ENCODE measurements at places on chromosomes 12 and 14. TPM values are rescaled to one million over a fixed set of nuclear protein-coding genes. Genes with fewer than 3 reads are reported as not detected.

Gene CLEC2A
- not detected for total RNA-seq

Gene LBHD2
- not detected for total RNA-seq

Gene ACRBP
- total RNA-seq, result 0.16 TPM

Gene RPGRIP1
- not detected for total RNA-seq

Gene MRPL51
- total RNA-seq, result 161 TPM

Gene SSPN
- total RNA-seq, result 0.57 TPM

Gene GLRX5
- 47.9 TPM for total RNA-seq

Gene PTPRO
- total RNA-seq, result 0.08 TPM

Gene GXYLT1
- total RNA-seq, result 8.4 TPM

Gene CFAP54
- total RNA-seq, result 0.57 TPM

Gene SLC35F4
- total RNA-seq, result not detected

Gene FGF6
- total RNA-seq, result not detected

Gene CLEC14A
- not detected for total RNA-seq

Gene FZD10
- 0.04 TPM for total RNA-seq

Gene NDRG2
- 7.8 TPM for total RNA-seq

Gene PRH2
- total RNA-seq, result not detected

Gene SLC6A15
- total RNA-seq, result 37.3 TPM

Gene RERG
- total RNA-seq, result not detected

Gene NOP9
- total RNA-seq, result 18.4 TPM

Gene SPIC
- total RNA-seq, result not detected

Gene RNU4-1
- under 0.01 TPM for total RNA-seq

Gene CEP128
- total RNA-seq, result 3.3 TPM

Gene CELA1
- total RNA-seq, result not detected

Gene NOXRED1
- not detected for total RNA-seq

Gene NEUROD4
- total RNA-seq, result not detected

Gene GRIP1
- total RNA-seq, result 4.7 TPM

Gene ELK3
- total RNA-seq, result 52.0 TPM

Gene TBX5
- not detected for total RNA-seq

Gene SMAGP
- 21.9 TPM for total RNA-seq

Gene SLCO1C1
- total RNA-seq, result not detected

Gene C1QL4
- total RNA-seq, result 0.38 TPM

Gene MYH6
- not detected for total RNA-seq

Gene OTX2
- not detected for total RNA-seq

Gene SERPINA3
- total RNA-seq, result 3.8 TPM

Gene ZC2HC1C
- total RNA-seq, result not detected

Gene GPRC5D
- not detected for total RNA-seq

Gene NTS
- total RNA-seq, result not detected

Gene KRT8
- 107 TPM for total RNA-seq
